ENCODE measurements at places on chromosomes 2 and 18.

DNA sequence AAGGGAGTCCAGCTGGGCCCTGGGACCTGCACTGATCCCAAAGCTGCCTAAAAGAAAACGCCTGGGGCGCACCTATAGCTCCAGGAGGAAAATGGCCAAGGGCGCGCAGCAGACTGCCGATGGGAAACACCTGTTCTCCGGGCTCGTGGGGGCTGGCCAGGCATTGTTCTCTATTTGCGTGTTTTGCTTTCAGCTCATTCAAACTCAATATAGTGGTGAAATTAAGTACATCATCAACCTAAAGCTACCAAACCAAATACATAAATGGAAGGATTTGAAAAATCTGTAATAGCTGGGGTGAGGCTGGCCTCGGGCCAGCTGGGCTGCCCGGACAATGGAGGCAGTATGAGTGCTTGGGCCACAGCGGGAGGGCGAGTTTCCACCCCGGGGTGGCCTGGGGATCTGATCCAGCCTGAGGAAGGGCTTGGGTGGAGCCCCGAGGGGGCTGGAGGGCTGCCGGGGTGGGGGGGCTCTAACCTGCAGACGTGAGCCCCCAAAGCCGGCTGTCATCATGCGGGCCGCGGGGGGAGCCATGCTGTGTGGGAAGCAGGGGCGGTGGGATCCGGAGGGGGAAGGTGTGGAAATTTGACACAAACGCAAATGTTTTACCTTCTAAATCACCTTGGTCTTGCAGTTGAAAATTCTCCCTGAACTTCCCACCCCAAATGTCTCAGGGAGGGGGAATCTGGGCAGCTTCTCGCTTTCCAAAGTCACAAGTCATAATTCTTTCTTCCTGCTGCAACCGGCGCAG, 77.6 kb downstream of the ASB1 start:
- no peak for DNase-seq

- DNase-seq, result no peak
Measured at GRCh38 chr2:134926231-134926931, 7.8 kb downstream of the CCNT2 start.

DNA sequence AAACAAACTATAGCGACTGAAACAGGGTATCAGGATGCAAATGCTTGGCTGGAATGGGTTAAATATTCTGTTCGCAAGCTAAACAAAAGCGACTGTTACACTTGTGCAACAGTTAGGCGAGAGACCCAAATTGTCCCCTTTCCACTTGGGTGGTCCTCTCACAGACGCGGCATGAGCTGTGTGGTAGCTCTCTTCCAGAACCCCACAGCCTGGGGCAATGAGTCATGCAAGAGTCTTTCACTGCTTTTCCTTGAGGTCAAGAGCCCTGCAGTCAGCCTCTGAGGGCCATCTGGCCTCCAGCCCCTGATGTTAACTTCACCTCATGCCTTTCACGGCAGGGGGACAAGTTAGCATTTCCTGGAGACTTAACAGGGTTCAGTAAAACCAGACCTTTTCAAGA, 25.7 kb downstream of the SULT1C4 start:
- no peak for DNase-seq

GRCh38 chr2:96218508-96219131, 10.0 kb upstream of the STARD7 start:
- DNase-seq, result no peak

DNA sequence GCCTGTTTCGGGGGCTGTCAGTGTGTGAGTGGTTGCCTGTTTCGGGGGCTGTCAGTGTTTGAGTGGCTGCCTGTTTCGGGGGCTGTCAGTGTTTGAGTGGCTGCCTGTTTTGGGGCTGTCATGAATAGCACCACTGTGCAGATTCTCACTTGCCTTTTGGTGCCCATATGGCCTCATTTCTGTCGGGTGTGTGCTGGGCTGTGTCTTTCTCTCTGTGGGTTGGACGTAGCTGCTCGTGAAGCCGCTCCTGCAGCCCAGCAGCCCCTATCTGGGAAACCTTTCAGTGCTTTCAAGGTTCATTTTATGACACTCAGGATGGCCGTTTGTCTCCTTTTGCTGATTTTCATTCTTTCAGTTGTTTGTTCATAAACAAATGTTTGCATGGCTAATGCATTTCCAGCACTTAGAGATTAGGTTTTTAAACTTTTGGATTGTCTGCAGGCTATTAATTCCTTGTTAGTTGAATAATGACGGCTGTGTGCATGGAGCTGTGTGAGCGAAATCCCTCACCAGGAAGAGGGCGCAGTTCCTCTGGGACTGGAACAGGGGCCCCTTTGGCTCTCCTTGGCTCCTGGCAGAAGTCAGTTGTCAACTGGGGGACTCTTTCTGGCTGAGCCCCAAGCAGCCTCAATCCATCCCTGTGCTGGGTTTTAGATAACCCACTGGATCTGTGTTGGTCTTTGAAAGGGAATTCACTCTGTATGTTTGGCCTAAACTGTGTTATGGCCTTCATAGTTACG, 10.8 kb downstream of the AGAP1 start:
- DNase-seq, result no peak

GRCh38 chr2:172095905-172096625, 6.6 kb downstream of the DLX2 start:
- no peak for DNase-seq

DNA sequence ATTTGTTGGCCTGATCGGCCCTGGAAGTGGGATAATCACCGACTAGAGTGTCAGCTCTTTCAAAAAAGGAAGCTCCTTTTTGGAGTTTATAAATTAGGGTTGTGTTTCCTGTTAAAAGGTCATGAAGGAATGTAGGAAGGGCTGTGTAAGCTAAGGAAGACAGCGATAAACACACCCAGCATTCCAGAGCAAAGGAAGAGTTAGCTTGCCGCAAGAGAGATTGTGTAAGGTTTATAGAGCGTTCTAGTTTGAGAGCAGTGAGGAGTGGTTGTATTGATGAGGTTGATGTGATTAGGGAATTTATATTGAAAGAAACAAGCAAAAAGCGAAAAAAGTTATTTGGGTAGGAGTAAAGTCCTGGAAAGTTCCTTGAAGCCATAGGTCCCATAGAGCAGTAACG, 3.5 kb upstream of the ILKAP start:
- no peak for DNase-seq

DNA sequence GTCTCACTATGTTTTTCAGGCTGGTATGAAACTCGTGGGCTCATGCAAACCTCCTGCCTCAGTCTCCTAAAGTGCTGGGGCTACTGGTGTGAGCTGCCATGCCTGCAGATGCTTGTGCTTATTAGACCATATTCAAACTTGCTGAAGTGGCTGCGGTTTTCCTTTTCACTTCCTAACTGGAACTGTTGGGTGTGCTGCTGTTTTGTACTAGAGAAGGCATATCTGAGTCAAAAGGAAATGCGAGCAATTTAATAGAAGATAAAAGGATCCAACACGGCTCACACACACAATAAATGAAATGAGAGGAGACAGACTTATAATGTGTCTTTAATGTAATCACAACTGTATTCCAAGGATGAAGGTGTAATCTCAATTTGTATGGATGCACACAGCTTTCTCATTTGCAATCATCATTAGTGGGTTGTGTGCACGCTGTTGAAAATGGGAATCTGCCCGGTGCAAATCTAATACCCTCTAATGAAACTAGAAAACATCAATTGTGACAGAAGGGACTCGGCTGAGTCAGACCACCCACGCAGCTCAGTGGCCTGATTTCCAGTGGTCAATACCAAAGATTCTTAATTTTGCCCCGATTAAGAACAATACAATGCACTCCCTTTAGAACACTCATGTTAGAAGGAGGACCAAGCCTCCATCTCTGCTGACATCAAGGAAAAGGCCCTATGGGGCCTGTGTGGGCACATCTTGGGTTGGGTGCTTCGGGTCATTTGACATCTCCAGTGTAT, 532.7 kb downstream of the TDRD15 start:
- no peak for DNase-seq

DNA sequence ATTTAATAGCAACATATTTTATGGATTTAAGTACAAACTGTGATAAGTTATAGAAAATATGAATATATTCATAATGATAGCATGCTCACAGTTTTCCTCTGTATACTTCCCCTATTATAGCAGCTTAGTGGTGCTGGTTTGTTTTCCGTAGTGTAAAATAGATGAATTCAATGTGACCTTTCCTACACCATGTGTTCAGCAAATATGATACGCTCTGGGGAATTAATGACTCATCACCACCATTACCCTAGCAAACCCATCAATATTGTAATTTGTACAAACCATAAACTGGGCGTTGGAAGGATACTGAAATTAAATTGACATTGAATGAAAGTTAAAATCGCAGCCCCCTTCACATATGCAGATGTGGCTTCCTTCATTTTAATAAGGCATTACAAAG, 58.7 kb upstream of the CDH19 start:
- no peak for DNase-seq

DNA sequence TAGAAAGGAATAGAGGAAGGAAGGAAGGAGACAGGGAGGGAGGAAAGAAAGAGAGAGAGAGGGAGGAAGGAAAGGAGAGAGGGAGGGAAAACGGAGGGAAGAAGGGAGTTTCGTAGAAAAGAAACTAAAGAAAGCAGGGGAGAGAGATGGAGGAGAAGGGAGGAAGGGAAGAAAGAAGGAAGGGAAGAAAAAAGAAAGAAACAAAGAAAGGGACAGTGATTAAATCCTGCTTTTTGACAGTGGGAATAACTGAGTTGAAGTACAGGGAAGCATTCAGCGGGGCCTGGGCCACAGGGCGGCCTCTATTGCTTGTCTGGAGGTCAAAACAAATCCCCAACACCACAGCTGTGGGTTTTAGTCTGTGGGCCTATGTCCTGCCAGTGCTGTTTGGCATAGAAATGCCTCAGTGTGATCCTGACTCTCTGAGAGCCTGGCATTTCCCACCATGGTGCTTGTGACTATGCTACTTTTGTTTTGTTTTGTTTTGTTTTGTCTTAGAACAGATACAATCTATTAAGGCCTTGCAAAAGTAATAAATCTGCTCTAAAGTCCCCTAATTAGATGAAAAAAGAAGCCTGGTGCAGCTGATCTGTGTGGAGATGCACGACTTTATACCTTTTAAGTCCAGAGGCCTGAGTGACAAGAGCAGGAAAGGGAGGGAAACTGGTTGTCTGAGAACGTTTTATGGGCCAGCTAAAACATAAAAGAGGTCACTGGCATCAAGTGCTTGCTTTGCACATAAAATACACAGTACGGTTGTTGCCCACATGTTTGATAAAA, 40.0 kb downstream of the IL1RL2 start:
- DNase-seq, result no peak

DNA sequence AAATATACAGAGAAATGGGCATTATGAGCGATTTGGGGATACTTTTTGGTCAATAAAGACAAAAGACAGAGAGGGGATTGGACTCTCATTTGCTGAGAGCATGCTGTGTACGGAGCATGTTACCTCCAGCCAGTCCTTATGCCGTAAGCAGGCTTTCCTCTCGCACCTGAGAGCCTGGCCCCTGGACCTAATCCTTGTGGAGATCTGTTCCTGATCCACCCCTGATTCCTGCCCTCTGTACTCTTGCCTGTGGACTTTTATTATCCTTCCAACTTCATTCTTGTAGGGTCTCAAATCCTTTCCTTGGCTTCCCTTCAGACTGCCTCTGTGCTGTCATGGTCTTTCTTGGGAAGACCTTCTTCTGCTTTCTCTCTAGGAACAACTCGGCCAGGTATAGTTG, 803.1 kb upstream of the RAB6C start:
- no peak for DNase-seq

- no peak for DNase-seq
Measured at GRCh38 chr18:38243291-38243690, 677.7 kb upstream of the CELF4 start.

- DNase-seq, result no peak
Measured at GRCh38 chr2:229861431-229861830, 60.4 kb downstream of the TRIP12 start.

GRCh38 chr18:2502880-2503279, 68.4 kb downstream of the METTL4 start:
- DNase-seq, result no peak

DNA sequence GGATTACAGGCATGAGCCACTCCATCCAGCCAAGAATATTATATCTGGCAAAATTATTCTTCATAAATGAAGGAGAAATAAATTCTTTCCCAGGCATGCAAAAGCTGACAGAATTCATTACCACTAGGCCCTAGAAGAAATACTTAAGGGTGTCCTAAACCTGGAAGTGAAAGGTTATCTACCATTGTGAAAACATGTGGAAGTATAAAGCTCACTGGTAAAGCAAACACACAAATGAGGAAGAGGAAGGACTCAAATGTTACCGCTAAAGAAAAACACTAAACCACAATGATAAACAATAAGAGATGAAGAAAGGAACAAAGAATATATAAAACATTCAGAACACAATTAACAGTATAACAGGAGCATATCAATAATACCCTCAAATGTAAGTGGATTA, 171.8 kb downstream of the CAMKMT start:
- no peak for DNase-seq

DNA sequence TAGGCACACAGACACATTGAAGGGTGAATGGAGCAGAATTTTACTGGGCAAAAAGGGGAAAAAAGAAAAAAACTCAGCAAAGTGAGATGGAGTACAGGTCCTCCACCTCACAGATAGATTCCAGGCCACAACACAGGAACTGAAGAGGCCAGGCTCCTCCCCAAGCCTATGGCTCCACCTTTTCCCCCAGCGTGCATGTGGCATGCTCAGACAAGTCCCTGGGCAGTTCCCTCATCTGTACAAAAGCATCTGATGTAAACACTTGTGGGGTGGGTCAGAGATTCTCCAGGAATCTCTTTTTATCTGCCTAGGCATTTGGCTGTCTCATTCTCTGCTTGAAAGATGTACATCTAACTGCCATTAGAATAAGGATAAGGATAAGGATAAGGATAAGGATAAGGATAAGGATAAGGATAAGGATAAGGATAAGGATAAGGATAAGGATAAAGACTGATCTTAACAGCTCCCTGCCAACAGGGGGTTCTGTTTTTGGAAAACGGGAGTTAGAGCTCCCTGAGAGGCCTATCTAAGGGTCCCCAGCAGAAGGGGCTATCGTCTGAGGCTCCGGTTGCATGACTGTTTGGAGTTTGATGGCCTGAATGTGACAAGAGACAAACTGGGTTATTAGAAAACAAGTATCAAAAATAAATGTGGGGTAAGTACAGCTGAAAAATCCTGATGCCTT, 17.2 kb upstream of the ASXL3 start:
- no peak for DNase-seq

DNA sequence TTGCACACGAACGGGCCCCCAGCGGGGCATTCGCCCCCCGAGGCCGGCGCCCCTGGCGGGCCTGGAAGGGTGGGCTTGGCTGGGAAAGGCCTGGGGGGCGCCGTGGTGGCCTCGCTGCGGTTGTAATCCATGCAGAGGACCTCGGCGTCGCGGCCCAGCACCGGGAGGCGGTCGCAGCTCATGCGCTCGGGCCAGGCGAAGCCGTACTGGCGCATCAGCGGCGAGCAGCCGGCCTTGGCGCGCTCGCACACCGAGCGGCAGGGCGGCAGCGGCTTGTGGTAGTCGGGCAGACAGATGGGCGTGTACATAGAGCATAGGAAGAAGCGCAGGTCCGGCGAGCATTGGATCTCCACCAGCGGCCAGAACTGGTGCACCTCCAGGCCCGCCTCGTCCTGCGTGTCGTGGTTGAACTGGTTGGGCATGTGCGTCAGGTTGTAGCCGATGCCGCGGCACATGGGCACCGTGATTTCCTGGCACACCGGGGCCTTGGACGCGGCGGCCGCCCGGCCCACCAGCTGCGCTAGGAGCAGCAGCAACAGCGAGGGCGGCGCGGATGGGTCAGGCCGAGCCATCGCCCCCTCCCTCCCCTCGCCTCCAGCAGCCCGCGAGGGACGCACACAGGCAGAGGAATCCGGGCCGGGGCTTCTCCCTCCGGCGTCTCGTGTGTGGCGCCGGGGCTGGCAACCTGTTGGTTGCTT, 1.4 kb downstream of the FZD5 start:
- DNase-seq, result no peak

All from esophagus squamous epithelium (tissue), 5 donors.